ENCODE measurements at places on chromosomes 16 and 17.

GRCh38 chr17:80499961-80500665 is 23.7 kb upstream of the NPTX1 start:
- DNase-seq: no peak

GRCh38 chr16:72568502-72568901 is 396.5 kb upstream of the PMFBP1 start:
- DNase-seq: no peak

DNA sequence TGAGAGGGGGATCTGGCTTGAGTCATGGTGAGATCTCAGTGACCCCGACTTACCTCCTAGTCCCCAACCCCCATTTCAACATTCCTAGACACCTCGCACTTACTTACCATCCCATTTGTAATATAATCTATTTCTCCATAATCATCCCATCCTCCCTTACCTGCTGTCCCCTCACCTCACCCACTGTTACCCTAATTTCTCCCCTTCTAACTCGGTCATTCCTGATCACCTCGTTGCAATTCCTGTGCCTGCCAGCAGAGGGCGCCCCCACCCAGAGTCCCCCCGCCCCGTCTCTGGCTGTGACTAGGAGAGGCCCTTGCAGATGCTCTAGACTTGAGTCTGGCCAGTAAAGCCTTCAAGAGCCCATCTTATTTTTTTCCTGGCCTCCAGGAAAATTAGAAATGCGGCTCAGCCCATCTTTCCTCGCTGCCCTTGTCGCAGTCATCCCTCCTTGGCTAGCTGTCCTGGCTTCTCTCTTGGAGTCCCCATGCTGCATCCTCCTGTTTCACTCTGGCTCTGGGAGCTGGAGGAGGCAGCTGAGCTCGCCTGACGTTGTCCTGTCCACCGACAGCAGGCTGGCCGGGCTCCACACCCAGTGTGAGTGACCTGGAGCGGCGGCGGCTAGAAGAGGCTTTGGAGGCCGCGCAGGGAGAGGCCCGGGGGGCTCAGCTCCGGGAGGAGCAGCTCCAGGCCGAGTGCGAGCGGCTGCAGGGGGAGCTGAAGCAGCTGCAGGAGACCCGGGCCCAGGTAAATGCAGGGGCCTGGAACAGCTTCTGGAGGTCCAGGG is 5.0 kb downstream of the TBKBP1 start:
- DNase-seq: peak; percentile 45

GRCh38 chr17:5888811-5889210 is 181.4 kb upstream of the WSCD1 start:
- no peak for DNase-seq

- no peak for DNase-seq
Measured at GRCh38 chr17:43769859-43770258, 8.9 kb downstream of the DUSP3 start.

- peak; percentile 96 for DNase-seq
Measured at GRCh38 chr17:77881545-77881944, 77.0 kb upstream of the TNRC6C start.

GRCh38 chr17:50841949-50842354 is 6.6 kb downstream of the WFIKKN2 start:
- peak; percentile 28 for DNase-seq

- DNase-seq: no peak
Measured at GRCh38 chr16:35431829-35432663, 1972.6 kb downstream of the TP53TG3F start.

DNA sequence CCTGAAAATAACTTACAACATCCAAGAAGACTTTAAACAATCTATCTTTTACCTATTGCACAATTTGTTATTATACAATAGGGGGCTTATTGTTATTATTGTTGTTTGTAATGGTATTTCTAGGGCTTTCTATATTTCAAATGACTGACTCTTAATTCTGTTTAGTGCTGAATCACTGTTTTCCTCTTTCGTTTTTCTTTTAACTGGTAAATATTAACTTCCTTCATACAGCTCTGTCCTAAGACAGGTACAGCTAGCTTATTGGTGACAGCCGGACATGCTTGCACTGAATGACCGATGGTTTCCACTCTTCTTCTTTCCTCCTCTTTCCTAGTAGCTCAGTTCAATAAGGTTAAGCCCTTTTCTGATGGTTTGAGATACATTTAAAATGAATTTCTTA is 11.6 kb downstream of the KRTAP9-7 start:
- no peak for DNase-seq

DNA sequence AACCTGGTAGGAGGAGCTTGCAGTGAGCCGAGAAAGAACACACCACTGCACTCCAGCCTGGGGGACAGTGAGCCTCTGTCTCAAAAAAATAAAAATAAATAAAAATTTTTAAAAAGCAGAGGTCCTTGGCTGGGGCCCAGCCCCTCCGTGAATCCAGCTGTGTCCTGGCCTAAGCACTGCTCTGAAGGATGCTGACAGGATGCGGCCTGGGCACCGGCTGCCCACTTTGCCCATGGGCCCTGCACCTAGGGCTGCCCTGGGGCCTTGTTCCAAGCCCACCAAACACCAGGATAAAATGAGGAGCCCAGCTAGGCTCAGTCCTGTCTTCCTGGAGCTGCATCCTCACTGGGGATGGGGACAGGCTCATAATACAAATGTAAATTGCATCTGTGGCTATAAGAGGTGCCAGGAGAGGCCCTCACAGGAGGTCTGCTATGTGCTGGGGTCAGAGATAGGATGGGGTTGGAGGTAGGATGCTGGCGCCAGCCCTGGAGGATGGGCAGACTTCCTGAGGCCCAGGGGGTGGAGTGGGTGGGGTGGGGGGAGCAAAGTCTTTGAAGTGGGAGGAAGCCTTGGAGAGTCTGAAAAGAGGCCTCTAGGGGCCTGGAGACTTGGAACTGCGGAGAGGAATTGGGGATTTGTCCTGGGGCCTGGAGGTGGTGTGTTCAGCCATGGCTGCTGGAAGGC is 6.2 kb downstream of the C16orf89 start:
- DNase-seq: no peak

- DNase-seq: no peak
Measured at GRCh38 chr16:8178271-8178670, 412.0 kb downstream of the TMEM114 start.

GRCh38 chr17:56751145-56751738 is 82.5 kb downstream of the C17orf67 start:
- DNase-seq: no peak

DNA sequence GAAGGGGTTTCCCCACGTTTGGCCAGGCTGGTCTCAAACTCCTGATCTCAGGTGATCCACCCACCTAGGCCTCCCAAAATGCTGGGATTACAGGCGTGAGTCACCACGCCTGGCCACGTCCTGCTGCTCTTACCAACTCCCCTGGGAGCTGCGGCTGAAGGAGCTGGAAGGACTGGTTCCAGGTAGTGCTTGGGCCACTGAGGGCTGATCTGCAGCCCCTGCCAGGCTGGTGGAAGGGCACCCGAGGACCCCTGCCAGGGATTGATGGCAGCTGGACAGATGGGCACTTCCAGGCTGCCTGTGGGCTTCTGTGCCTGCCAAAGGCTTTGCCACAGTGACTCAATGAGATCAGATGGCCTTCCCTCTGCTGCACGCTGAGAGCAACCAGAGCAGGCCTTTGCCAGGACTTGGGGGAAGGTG is 2.3 kb downstream of the OXLD1 start:
- DNase-seq: no peak

DNA sequence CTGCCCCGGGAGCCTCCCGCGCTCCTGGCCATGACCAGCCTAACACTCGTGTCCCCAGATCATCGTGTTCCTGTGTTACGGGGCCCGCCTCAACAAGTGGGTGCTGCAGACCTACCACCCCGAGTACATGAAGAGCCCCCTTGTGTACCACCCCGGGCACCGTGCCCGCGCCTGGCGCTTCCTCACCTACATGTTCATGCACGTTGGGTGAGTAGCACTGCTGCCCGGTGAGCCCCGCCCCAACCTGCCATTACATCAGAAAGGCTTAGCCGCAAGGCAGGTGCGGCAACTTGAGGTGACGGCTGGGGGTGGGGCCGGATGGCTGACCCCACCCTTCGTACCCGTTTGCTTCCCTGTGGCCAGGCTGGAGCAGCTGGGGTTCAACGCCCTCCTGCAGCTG is 1.4 kb downstream of the RHBDL1 start:
- DNase-seq: no peak

- DNase-seq: no peak
Measured at GRCh38 chr17:17937958-17938357, 34.2 kb downstream of the TOM1L2 start.

DNA sequence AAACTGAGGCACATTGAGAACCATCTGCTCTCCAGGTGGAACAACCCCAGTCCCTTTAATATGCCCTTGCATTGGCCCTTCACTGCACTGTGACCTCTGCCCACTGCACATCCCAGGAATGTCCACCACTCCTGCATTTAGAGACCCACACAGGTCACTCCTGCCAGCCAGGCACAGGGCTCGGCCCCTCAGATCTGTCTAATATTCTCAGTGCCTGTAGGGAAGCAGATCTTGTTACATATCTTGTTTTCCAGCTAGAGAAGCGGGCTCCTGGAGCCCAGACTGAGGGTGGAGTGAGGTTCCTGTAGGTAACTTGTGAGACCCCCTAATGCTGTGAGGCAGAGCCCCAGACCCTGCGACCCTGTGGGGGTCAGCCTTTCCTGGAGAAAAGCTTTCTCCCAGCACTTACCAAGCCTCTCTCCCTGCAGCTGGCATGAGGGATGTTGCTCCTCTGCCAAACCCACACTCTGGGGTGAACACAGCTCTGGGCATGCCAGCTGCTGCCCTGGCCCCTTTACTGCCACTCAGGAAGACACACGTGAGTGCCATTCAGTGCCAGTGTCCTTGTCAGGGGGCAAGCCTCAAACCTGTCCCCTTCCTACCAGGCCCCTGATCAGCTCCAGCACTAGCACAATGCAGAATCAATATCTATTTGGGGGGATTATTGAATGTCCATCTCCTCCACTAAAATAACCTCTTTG is 40.3 kb upstream of the CRHR1 start:
- DNase-seq: no peak

DNA sequence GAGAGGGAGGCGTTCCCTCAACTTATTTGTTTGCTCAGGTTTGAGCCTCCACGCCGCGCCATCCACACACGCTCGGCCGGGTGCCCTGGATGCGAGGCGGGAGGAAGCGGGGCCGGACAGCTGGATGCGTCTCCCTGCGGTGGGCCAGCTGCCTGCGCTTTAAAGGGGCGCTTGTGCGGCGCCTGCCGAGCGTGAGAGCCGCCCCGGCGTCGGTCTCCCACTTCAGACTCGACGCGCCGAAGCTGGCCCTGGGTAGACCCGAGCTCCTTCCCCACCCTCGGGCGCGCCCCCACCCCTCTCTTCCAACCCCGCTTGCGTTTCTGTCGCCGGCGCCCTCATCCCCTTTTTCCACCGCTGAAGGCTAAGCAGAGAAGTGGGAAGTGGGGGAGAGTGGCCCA is 527 bp upstream of the CHAD start:
- DNase-seq: no peak

- no peak for DNase-seq
Measured at GRCh38 chr16:20611975-20612481, 35.9 kb upstream of the ACSM2B start.

- DNase-seq: peak; percentile 16
Measured at GRCh38 chr17:64092952-64093451, 36.9 kb downstream of the ERN1 start.

GRCh38 chr16:11149011-11149616 is 106.9 kb downstream of the SOCS1 start:
- DNase-seq: no peak

GRCh38 chr17:7634384-7634783 is 4.4 kb downstream of the SHBG start:
- DNase-seq: no peak

GRCh38 chr17:9805769-9806168 is 14.4 kb upstream of the DHRS7C start:
- peak; percentile 4 for DNase-seq

- DNase-seq: no peak
Measured at GRCh38 chr16:31404353-31405064, 11.4 kb downstream of the ITGAD start.

DNA sequence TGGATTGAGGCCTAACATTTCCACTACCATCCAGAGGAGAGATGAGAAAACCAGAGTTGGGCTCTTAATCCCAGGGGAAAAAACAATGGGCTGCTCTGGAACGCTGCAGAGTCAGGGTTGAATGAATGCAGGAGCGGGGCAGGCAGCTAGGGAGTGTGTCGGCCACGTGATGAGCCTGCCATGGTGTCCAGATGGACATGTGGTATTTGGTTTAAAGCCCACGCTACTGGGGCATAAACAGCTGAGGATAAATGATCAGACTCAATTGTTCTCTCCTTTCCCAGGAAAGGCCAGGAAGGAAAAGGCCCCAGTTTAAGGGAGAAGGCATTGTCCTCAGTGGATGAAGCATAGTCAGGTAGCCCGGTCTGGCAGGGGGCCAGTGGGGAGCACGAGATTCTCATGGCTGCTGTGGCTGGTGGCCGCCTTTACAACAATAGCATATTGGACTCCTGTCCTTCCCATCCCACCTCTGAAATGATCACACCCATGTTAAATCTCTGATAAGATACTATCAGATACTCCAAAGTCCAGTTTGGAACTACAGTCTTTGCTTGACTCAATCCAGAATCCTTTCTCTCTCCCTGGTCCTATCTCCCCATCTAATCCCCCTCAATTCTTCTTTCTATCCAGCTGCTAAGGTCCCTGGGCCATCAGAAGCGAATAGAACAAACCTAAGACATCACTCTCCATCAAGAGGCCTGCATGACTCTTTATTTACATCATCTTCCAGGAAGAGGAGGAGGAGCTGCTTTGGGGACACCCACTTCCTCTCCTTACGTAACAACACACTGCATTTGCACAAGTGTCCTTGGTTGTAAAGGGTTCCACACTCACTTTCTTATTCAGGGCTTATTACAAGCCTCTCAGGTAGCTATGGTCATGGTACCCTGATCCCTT is 20.4 kb downstream of the CA4 start:
- peak; percentile 85 for DNase-seq

DNA sequence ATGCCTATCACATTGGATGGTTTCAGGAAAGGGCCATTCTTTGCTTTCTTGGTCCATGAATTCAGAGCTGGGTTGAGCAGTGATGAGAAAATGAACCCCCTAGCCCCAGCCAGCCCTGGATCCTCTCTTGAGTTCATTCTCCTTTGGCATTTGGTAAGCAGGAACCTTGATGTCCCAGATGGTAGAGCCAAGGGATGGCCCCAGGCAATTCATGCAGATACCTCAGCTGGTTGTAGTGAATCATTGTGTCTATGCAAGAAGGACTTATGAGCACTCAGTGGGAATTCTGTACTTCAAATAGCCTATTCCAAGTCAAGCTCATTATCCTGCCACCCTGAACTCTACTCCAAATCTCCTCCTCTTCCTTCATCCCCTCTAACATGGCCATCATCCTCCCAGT is 412.7 kb downstream of the UTP18 start:
- no peak for DNase-seq

DNA sequence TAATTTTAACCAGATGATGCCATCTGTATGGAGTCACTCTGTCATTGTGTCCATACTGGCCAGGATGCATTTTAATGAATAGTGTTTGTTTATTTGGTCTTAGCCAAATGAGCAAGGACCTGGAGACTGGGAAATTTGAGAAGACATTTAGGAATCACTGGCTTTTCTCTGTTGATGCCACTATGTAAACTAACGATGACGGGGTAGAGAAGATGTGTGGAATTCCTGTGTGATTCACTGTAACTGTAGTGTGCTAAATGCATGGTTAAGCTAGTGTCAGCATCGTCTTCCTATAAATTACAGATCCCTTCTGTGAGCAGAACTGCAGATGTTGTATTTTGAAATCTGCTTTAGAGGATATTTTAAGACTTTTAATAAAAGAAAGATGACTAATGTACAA is 66.6 kb downstream of the NOS2 start:
- DNase-seq: no peak

Measured in MV-4-11 (cell line).